ENCODE measurements at places on chromosomes 4 and X. TPM values are rescaled to one million over a fixed set of nuclear protein-coding genes. Genes with fewer than 3 reads are reported as not detected.

DNA sequence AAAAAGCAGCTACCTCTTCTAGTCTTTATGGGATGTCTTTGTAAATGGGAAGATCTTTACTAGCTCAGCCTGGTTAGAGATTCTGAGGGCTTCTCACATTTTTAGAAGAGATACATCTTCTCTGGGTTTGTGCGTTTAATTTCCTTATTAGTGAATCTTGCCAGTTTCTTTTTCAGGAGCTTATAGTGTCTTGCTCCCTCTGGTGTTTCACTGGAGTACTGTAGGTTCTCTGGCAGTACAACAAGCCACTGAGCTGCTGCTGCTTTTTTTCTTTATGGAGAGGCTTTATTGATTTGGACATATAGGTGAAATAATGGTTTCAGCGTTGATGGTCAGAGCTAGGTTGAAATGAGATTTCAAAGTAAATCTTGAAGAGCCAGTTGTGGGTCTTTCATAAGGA is 82.9 kb downstream of the LAS1L start:
- peak; percentile 8 for DNase-seq

GRCh38 chrX:38233891-38234667 is 13.4 kb upstream of the SRPX start:
- no peak for DNase-seq

- DNase-seq = no peak
These were observed 133.7 kb upstream of the CPXCR1 start for GRCh38 chrX:88613338-88613737.

DNA sequence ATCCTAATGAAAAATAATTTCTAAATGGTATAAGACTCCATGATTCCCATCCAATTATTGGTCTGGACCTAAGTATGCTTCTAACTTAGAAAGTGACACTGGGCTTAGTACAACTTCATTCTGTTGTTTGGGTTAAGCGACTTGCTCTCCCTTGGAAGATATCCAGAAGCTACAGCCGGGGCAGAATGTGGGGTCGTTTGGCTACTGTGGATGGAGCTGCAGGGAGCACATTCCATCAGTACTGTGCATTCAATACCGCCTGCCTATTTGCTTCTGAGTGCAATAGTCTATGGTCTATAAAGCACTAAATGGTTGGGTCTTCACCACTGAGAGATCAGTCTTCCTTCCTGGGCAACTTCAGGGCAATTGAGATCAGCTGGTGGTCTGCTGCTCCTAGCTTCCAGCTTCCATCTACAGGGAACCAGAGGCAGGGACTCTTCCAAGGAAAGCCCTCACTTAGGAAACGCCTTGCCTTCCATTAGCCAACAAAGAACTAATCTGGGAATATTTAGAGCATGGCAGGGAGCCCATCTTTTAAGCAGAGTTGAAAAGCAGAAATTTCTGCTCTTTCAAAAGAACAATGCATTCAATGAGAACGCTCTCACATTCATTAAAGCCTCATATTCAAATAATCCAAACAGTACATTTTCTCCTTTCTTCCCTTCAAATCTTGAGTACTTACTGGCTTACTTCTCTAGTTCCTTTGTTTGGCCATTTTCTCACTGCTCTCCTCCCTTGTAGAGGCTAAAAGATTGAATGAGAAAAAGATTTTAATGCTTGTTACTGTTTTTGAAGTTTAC is 1049.9 kb upstream of the TENM3 start:
- DNase-seq = no peak

- no peak for DNase-seq
These were observed 5.1 kb upstream of the CENPC start for GRCh38 chr4:67550451-67550850.

DNA sequence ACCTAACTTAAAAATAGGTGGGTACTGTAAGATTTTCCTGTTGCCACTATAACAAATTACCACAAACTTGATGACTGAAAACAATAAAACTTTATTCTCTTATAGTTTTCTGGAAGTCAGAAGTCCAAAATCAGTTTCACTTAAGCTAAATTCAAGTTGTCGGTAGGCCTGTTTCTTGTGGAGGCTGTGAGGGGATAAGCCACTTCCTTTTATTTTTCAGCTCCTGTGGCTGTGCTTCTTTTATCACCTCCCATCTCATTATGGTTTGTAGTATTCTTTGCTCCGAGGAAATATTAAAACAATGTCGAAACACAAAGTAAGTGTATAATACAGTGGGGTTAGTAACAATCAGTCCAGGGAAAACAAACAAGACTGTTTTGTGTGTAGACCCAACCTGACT is 610.5 kb upstream of the TECRL start:
- no peak for DNase-seq

DNA sequence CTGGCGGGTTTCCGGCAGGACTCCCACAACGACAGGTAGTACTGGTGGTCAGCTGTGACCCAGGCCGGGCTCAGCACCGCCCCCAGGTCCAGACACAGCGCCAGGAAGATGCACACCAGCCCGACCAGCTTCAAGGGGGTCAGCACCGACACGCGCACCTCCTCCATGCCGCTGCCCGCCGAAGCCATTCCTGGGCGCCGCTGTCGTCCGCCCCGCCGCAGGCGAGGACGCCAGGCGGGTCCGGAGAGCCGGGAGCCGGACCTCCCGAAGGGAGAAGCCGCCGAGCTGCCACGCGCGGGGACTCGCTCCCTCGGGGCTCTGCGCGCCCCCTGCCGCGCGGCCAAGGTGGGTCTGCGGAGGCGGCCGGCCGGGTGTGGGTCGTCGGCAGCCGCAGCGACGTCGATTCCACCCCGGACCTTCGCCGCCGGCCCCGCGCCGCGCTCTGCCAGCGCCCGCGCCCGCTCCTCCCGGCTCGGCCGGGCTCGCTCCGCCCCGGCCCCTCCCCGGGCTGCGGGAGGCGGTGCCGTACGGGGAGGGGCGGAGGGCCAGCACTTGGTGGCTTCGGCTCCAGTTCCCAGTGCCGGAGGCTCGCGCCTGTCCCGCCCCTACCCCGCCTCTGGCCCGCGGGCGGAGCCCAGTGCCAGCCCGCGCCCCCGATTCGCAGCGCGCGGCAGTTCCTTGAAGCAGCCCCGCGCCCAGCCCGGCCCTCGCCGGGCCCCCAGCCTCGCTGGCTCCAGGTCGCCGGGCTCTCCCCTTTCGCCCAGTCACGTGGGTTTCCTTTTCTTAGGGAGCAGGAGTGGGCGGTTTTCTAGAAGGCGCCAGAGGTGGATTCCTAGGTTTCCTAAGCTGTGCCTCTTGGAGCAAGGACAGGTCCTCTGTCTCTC is at the start of gene TMEM47:
TMEM47 (minus strand) TSS at position 444 of the 884 bp plus-strand sequence; CDS start at position 188, 256 bp downstream.
- peak; percentile 71 for DNase-seq

DNA sequence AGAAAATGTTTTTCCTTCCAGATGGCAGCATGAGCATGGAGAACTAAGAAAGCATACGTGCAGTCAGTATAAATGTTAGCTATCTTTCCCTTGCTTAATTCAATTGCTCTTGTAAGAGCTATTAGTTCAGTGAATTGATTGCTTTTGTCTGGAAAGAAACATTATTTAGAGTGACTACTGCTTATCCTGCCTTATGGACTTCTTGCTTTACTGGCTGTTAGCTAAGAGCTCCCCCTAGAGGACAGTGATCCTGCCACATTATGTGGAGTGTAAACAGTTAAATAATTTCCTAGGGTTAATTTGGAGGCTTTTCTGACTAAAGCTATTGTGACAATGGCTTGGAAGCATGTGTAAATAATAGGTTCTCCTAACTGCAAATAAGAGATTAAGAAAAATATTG is 1402.4 kb downstream of the FAM133A start:
- DNase-seq = no peak

DNA sequence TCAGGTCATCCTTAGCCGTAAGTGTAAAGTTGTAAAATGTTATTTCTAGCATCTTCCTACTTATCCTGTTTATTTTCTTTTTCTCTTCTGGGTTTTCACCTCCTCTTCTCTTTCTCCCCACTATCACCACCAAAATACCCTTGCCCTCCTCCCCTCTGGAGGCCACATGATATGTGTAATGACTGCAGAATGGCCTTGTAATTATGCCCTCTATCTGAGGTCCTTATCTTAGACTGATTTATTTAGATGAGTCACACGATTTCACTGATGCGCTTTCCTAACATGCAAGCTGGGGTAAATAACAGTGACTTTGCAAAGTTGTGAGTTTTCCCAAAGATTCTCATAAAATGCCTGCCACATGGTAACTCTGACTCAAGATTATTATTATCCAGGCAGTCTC is 231.8 kb upstream of the GPRIN3 start:
- no peak for DNase-seq

- DNase-seq = no peak
These were observed 74.8 kb upstream of the SLC34A2 start for GRCh38 chr4:25580633-25581467.

- no peak for DNase-seq
These were observed 10.8 kb upstream of the POLA1 start for GRCh38 chrX:24682739-24683432.

DNA sequence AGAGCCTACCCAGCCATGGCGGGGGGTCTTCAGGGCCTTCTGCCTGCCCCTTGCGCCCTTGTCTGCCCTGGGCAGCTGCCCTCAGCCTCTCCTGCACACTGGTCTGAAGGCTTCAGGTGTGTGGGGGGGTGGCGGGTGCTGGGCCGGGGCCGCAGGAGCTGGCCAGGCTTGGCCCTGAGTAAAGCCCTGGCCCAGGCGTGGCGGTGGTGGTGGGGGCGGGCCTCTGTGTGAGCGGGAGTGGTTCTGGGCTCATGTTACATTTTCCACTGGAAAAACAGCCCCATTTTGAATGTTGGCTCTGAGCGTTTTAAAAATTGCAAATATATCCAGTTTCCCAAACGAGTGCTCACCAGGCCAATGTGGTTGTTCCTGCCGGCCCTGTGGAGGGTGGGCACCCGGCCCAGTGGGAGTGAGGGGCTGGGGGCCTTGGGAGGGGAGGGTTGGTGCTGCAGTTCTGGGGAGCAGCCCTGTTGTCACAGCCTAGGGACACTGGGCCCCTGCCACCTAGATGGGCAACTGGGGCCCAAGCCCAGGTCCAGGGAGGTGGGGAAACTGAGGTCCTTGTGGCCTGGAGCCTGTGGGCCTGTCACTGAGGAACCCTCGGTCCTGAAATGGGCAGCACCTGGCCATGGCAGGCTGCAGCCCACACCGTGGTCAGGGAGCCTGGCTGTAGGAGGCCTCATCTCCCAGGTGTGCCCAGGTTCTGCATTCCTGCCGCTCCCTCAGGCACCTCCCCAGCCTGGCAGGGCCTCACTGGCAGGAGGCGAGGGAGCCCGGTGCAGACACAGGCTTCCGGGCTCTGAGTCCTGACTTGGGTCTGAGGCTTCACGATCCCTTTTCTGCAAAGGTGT is 28.3 kb downstream of the FGFRL1 start:
- DNase-seq = peak; percentile 44

- DNase-seq = no peak
These were observed 95.8 kb downstream of the ATXN3L start for GRCh38 chrX:13223868-13224567.

SMR3B gene
- total RNA-seq = not detected

S100P gene
- total RNA-seq = 7.8 TPM

TRAPPC11 gene
- 61.1 TPM for total RNA-seq

BGN gene
- total RNA-seq = 67.1 TPM

ANXA10 gene
- total RNA-seq = not detected
